ENCODE measurements at places on chromosomes 12 and 14.
A peak's percentile ranks its signal among the peaks of the same experiment; 100 is the strongest.

GRCh38 chr14:97283005-97283403, 485.8 kb downstream of the VRK1 start:
- DNase-seq = no peak

- DNase-seq = peak; percentile 81
These were observed 78.7 kb downstream of the NEDD1 start for GRCh38 chr12:96985515-96986362.

- DNase-seq = peak; percentile 94
These were observed at the start of gene MRPS35 for GRCh38 chr12:27710592-27711316. Gene MRPS35, plus strand, starts transcription at chr12:27710832. Its CDS starts 12 bp downstream, at chr12:27710844.

DNA sequence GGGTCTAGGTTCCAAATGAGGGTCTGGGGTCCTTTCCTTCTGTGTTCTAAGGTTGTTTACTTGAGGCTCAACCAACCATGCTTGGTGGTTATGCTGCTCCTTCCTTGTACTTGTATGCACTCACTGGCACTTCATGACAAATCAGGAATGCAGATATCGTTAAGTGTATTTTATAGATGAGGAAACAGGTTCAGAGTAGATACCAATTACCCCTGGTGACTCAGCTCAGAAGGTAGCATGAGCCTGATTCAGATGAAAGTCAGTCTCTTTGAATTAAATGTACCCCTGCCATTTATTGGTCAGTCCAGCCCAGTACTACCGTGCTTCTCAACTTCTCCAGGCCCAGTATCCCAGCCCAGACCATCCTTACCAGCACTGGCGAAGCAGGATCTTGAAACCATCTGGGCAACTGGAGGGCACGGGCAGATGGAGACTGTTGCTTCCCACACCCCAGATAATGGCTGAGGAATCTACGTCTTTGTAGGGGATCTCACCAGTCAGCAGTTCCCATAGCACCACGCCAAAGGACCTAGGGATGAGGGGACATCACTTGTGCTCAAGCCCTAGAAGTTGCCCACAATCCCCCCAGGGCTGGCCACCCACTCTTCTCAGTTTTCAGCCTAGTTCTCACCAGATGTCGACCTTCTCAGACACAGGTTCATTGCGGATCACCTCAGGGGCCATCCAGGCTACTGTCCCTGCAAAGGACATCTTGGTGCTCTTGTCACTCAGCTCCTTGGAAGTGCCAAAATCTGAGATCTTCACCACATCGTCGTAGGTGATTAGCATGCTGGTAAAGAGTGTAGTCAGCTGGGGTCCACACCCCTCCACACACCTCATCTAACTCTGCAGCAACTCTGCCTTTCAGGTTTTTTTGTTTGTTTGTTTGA, 14.3 kb downstream of the MAP3K12 start:
- DNase-seq = no peak

DNA sequence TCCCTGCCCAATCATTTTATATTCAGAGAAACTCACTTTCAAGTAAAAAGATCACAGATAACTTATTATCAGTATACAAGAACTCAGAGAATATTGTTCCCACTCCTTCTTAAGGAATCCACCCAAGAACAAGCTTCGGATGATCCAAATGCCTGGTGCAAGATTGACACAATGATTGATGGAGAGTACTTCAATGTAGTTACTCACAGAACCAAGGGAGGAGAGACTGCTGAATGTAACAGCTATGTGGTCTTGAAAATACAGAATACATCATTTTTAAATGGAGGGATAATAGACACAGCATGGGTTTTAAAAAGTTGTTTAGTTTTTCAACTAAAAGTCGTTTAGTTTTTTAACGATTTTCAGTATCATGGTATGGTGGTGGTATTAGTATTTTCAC, 38.4 kb upstream of the SELPLG start:
- DNase-seq = no peak

GRCh38 chr14:80959496-80959895, 4.1 kb downstream of the TSHR start:
- peak; percentile 61 for DNase-seq

- DNase-seq = no peak
These were observed 3.9 kb upstream of the POC1B start for GRCh38 chr12:89529738-89530137.

GRCh38 chr12:47078733-47079467, 521 bp upstream of the PCED1B start:
- DNase-seq = peak; percentile 72

DNA sequence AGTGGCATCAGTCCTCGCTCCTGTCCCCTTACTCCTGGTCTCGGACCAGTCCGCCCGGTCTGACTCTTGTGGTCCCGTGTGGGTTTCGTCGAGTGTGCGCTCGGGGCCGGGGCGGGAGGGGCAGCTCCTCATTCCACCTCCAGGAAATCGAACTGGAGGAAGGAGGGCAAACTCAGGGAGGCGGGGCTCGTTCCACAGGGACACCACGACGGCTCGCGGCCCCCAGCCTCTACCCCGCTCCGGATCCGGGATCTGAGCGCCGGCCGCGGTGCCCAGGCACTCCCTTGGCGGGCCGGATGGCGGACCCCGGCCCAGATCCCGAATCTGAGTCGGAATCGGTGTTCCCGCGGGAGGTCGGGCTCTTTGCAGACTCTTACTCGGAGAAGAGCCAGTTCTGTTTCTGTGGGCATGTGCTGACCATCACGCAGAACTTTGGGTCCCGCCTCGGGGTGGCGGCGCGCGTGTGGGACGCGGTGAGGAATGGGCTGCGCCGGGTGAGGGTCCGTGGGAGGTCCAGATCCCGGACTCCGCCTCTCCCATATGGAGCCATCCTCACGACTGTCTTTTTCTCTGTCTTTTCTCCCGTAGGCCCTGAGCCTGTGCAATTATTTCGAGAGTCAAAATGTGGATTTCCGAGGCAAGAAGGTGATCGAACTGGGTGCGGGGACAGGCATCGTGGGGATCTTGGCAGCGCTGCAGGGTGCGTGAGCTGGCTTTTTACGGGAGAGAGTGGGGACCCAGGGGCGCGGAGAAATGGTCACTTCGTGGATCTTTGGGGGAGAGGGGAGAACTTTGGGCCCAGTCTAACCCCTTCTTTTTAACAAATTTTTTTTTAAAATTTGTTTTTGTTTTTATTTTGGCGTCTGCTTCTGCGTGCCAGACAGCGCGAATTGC, at the start of gene EEF1AKMT3:
Gene EEF1AKMT3 (plus strand): TSS at position 186 of the 894 bp plus-strand sequence. CDS start 111 bp downstream, at position 297.
- no peak for DNase-seq

DNA sequence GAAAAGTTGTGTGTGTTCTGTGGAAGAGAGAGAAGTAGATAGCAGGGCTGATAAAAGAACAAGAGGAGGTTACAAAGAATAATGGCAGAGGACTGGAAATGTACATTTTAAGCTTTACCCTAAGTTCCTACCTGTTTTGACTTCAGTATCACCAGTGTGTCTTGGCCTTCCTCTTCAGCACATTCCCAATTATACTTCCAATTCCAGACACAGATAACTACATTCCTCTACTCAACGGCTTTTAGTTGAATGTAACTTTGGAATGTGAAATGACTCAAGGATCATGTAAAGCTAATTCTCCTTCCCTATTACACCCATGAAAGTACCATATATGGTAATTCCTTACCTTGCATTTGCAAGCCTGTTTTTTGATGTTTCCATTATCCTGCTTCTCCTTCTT, 5.0 kb downstream of the MGST1 start:
- no peak for DNase-seq

DNA sequence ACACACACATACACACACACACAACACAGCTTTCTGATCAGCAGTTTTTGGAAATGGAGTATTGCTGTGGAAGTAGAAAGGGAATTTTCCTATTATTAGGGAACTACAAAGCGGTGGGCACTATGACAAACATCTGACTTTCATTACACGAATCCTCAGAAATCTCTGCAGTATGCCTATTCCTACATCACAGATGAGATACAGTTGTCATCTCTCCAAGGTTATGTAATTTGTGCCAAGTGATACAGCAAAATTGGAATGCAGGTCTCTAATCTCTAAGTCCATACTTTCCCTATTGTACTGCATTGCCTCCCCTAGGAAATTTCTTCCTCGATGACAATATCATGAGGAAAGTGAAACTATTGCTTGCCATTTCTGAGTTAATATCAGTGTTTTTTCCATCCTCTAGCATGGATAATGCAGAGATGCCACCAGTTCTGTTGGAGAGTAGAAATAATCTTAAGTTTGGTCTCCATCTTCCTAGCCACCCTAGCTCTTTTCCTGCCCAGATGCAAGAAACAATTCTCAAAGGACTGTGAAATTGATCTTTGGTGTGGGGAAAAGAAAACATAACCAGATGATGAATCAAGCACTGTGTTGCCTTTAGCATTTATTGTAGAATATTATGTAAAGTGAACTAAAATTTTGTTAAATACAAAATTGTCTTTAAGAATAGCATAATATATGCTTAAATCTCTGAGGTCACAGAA, 94.7 kb downstream of the ERGIC2 start:
- DNase-seq = no peak

- no peak for DNase-seq
These were observed 255.8 kb upstream of the FOXN3 start for GRCh38 chr14:89672636-89673511.

DNA sequence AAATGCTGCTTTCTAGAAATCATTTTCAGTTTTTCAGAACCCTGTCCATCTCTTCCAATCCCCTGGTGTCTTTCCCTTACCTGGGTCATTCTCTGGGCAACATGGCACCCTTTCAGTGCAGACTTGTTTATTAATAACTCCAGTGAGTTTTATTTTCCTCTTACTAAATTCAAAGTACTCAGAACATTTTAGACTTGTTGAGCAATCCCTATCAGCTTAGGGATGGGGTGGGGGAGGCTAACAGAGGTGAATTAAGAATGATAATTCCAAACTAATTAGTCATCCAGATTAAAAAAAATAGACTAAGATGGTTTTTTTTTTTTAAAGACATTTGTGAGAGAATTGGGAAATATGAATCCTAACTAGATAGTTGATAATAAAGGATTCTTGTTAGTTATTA, 10.7 kb downstream of the GPRC5A start:
- no peak for DNase-seq

- no peak for DNase-seq
These were observed 28.7 kb downstream of the CLIP1 start for GRCh38 chr12:122393817-122394216.

GRCh38 chr12:116604951-116605641, 45.9 kb downstream of the MAP1LC3B2 start:
- DNase-seq = no peak

DNA sequence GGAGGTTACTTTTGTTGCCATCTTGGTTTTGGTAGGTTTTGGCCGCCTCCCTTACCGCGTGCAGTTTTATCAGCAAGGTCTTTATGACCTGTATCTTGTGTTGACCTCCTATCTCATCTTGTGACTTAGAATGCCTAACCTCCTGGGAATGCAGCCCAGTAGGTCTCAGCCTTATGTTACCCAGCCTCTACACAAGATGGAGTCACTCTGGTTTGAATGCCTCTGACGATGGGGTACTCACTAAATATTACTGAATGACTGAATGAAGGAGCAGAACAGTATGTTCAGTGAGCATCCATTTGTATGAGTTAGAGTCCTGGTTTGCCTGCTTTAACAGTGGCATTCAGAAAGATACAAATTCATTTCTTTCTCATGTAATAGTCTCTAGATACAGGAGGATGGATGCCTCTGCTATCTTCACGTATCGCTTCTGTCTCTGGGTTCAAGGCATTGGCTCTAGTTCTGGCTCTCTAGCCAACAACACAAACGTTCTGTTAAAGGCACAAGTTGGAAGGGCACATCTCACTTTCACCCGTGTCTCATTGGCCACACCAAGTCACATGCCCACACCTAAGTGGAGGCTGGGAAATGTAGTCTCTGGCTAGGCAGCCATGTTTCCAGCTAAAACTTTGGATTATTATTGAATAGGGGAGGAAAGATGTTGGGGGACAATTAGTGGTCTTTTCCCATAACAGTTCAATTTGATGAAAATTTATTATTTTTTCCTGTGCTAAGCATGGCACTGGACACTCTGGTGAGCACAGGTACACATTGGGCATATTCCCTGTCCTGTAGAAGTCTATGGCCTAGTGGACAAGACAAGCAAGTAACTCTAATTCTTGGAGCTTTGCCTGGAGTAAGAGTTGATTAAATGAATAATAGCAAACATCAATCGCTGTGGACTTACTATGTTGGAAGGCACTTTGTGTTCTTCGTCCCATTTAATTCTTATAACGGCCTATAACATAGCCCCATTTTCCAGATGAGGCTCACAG, 75.2 kb upstream of the RPH3A start:
- no peak for DNase-seq
